ENCODE measurements at places on chromosomes 11 and 22.

DNA sequence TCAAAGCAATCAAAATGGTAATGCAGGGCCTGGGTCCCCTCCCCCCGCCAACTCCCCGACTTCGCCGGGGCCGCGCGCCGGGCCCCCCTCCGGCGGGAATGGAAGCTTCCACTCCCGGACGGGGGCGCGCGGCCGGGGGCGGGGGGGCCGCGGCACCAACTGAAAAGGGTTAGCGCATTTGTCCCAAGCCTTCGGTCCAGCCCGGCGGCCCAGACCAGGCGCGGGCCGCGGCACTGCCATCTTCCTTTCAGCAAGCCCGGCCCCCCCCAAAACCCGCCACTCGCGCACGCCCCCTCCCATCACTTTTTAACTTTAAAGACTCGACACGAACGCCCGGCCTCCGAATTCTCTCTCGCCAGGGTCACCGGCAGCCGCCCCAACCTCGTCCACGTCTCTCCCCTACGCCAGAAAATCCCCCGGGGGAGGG is 2.8 kb downstream of the PHF21B start:
- DNase-seq, result no peak

DNA sequence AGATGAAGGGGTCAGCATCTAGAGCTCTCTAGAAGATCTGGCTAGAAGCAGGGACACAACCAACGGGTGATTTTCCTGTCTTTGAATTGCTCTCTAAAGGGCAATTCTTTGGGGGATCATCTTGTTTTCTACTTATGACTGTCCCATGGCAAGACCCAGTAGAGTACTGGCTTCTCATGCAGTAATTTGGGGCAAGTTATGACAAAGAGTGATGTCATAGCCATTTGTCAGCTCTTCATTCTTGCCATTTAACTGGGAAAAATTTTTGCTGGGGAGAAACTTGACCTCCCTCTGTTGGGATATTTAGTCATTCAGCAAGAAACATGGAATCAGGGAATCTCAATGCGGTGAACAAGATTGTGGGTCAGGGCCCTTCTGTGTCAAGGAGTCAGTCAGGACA is 80.4 kb downstream of the SLC1A2 start:
- DNase-seq, result no peak

DNA sequence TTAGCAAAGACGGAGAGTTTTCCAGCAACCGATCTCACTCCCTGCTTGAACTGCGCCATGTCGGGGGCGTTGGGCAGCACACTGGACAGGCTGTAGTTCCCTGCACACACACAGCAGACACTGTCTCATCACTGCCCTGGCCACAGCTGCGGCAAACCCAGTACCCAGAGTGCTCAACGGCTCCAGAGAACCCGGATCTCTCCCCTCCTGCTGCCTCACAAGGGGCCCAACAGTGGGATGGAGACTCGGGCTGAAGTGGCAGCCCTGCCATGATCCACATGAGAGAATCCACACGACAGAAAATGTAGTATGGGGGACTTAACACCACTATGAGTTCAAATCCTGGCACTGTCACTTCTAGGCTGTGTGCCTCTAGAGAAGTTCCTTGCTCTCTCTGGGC is 58.0 kb downstream of the ARFGAP3 start:
- DNase-seq, result no peak

- no peak for DNase-seq
Measured at GRCh38 chr11:77468527-77468926, 5.4 kb downstream of the PAK1 start.

- no peak for DNase-seq
Measured at GRCh38 chr22:22895776-22896445, 8.3 kb downstream of the IGLL5 start.

DNA sequence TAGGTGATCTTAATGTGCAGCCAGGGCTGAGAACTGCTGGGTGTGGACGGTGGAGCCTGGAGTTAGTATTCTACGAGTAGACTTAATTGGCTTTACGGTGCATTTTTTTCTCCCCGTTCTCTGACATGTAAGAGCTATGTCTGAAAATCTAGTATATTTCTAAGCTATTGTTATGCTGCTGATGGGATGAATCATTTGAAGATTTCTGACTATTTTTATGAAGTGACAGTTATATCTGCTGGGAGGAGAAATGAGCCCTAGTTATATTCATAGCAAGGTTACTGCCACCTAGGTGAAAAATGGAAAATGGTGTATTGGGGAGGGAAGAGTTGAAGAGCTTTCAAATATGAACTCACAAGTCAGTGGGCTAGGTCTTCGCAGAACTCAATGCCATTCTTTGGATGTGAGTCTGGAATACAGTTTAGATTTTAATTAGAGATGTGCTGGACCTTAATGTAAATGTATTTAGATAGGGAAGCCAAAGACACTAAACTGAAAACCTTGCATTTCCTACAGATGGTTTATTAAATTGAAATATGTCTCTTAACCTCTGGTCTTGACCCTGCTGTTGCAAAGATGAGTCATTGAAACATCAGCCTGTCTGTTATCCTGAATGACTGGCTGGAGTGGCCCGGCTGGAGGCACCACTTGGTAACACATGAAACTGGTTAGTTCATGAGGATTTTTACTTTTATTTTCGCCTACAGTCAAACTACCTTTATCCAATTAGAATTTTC is 293.7 kb downstream of the DDX10 start:
- peak; percentile 68 for DNase-seq

GRCh38 chr11:75767228-75767572 is 1.4 kb upstream of the DGAT2 start:
- no peak for DNase-seq

DNA sequence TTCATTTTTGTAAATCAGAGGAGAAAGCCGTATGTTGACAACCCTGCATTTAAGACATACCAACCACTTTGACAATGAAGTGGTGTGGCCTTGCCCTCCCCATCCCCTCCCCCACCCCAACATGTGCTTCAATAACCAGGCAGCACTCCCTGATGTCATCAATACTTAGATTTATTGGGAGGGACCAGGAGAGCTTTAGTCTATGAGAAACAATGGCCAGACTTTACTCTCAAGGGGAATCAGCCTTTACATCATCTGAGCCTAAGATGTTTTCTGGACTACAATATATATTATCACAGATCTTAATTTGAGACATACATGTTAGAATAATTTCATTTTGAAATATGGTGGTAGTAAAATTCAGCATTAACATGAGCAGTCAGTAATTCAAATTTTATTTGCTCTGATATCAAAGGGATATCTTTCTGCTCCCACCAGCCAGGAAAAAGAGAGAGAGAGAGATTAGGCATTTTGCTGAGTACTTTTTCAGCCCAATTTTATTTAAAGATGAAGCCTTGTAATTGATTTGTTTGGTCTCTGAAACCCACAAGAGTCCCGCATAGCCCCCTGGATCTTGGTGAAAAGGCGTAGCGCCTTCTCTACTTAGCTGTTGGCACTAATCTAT is 38.1 kb downstream of the PARVA start:
- DNase-seq, result no peak

DNA sequence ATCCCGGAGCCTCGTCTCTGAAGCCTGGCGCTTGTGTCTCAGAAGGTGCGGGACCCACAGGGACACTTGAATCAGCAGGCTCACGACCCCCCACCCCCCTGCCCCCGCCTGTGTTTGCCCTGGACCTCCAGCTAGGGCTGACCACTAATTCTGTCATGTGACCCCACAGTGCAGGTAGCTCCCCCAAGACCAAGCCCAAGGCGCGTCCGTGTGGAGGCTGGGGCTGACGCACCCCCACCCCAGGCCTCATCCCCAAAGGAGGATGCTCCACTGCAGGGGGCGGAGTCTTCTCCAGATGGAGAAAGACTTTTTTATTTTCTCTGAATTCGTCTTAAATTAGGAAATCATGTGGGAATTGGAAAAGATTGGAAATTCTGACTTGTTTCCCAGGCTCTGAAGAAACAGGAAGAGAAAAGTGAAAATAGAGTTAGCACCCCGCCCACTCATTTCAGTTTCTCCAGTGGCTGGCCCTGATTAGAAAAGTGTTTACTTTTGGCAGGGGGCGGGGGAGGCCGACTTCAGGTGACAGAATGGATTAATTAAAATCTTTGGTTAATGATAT is 1.0 kb upstream of the RELA start:
- DNase-seq, result no peak

DNA sequence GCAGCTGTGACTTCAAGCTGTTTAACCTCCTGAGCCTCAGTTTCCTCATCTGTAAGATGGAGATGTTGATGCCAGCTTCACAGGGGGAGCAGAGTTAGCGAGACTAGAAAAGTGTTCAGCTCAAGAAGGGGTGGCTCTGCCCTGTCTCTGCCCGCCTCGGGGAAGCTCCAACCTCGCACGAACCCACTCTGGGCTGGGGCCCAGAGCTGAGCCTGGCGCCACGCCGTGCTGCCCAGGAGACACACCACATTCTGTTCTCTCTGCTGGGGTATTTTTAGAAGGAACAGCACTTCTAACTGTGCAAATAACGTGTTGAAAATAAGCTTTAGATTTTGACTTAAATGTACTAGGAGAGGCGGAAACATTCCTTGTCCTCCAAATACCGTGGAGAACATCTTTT is 74.1 kb downstream of the PHF21B start:
- no peak for DNase-seq

- DNase-seq, result peak; percentile 33
Measured at GRCh38 chr11:64245401-64245796, 1.3 kb downstream of the PPP1R14B start.

DNA sequence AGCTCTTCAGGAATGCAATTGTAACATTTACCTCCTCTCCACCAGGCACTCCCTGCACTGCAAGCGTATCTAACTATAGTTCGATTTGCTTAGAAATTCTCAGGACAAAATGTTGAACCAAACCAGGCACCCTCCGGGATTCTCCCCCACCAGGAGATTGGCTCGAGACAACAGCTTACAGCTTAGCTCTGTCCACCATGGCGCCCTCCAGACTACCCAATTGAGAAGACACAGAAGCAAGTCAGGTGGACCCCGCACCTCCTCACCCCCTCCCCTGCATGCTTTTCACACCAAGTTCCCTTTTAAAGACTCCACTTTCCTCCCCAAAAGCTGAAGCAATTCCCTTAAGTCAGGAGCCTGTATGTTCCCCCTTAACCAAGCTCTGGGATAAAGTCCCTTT is 34.7 kb upstream of the RFPL3 start:
- no peak for DNase-seq

GRCh38 chr11:116221351-116221750 is 551.4 kb downstream of the BUD13 start:
- DNase-seq, result no peak

DNA sequence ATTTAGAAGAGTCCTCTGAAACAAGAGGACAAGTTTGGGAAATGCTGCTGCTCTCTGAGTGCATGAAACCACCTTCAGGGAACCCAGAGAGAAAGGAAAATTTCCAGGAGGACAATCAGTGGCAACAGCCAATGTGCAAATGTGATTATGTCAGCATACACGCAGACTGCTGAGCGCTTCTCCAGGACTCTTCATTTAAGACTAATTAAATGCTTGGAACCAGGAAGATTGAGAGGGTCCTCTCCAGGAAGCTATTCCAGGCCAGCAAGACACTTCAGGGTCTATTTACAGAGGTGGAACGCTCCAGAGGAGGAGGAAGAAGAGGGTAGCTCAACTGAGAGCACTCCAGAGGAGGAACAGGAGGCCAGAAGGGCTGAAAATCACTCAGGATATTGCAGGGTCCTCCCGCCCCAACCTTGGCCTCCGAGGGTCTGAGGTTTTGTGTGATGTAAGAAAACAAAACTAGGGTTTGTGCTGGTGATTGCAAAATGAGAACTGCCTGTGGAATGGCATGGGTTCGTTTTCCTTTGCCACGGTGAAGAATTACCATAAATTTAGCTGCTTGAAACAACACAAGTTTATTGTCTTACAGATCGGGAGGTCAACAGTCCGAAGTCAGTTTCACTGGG is 14.1 kb upstream of the HTR3A start:
- no peak for DNase-seq

Measured in astrocyte of the spinal cord (primary cell).